ENCODE measurements at places on chromosomes 11 and 22.

DNA sequence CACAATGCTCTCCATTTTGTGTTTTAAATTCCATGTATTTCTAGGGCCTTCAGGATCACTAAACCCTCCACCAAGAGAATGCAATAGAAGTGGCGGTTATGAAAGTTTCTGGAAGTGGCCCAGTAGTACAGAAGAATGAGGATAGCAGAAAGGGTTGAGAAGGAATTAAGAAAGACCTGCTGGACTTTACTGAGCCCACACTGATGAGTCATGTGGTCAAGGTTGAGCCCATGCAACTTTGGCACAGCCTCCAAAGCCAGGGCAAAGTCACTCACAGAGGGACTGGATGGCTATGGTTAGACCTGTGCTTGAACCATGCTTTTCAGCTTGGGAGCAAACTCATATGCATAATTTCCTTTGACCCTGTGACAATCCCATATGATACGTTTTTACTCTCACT, 102.9 kb upstream of the PLET1 start:
- no peak for DNase-seq

GRCh38 chr11:45141171-45141570, 5.3 kb upstream of the PRDM11 start:
- DNase-seq = no peak

DNA sequence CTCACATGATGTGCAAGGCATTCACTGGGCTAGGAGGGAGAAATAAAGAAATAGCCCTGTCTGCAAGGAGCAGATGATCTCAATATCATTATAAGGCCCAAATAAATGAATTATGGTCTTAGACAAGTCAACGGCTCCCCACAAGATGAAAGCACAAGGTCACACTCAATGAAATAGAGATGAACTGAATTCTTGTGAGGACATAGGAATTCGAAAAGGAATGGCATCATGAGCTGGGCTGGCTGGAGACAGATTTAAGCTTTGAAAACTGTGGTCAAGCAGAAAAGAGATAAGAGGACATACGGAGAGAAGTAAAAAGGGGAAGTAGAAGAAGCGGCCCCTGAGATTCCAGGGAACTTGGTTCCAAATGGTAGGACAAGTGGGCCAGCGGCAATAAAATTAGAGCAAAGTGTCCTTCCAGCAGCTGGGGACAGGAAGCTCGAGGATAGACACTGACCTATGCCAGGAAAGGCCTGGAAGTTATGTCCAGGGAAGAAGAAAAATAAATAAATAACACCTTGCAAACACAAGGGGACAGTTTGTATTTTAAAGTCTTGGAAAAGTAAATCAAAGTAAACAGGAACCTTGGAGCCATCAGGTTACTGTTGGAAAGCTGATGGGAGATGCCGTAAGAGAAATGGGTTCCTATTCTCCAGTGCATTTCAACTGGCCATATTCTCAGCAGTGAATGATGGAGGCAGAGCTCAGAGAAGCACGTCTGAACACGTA, 37.8 kb downstream of the GALNT18 start:
- no peak for DNase-seq

DNA sequence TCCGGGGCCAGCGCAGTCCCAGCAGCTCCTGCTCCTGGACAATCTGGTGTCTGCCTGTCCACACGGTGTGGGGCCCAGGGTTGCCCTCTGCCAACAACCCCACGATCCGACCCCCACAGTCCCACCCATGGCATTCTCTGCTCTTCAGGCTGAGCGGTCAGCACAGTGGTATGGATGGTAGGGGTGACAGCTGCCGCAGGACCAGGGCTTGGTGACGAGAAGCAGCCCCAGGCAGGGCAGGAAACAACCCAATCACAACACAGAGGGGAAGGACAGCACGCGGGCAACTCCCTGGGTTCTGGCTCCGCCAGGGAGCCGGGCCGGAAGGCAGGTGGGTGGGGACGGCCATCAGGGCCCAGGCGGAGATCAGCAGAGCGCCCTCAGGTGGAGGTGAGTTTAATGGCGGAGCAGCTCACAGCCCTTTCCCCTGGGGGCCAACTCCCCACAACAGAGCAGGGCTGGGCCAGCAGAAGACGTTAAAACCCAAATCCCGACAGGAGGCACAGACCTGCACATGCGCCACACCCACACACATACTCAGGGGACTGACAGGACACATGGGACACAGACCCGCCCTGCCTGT, 5.3 kb upstream of the CHADL start:
- no peak for DNase-seq

DNA sequence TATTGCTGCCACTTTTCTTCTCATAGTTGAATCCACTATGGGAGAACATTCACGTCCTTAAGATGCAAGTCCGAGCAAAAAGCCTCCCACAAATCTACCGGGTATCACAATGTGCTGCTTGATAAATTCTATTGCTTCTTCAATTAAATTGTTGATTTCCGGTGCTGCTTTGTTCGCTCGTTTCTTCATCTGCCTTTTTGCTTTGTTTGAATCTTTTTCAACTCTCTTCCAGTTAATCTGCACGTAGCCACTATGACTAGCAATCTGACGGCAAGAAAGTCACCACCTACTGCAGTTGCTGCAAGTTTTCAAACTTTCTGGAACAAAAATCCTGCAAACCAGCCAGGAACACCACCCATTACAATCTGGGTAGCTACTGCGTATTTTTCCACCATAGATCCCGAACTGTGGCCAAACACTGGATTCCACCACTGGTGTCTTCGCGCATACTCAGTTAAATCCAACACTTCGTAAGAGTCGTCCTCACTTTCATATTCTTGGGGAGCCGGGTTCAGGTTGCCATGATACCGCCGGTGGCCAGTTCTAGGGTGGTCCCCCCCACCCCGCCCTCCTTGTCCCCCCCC, 59.1 kb downstream of the CLMP start:
- DNase-seq = no peak

DNA sequence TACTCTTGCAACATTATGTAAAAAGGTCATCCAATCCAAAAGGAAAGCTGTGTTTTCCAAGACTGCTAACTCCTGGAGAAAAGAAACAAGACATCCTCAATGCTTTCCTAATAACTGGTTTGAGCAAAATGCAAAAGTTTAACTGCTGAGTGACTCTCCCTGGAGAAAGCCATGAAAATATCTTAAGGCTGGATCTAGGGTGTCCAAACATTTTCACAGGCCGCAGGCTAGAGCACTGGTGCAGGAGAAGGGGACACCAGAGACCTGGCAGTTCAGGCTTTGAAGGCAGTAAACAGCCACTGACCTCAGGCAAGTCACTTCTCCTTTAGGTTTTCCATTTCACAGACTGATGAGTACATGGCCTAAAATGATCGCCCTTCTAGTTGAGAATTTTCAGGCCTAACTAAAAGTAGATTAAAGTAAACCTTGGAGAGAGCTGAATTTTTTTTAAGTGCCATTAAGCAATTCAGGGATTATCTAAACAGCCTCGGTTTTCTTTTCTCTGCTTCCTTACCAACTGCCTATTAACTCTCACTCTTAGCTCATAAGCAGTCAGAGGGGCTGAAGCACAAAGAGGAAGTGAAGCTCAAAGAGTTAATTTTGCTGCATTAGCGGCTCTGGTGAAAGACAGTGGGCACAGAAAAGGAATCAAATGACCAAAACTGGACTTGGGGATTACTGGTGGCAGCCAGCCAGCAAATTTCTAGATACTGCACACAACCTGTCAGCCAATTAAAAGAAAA, 2.3 kb downstream of the CHKA start:
- no peak for DNase-seq

DNA sequence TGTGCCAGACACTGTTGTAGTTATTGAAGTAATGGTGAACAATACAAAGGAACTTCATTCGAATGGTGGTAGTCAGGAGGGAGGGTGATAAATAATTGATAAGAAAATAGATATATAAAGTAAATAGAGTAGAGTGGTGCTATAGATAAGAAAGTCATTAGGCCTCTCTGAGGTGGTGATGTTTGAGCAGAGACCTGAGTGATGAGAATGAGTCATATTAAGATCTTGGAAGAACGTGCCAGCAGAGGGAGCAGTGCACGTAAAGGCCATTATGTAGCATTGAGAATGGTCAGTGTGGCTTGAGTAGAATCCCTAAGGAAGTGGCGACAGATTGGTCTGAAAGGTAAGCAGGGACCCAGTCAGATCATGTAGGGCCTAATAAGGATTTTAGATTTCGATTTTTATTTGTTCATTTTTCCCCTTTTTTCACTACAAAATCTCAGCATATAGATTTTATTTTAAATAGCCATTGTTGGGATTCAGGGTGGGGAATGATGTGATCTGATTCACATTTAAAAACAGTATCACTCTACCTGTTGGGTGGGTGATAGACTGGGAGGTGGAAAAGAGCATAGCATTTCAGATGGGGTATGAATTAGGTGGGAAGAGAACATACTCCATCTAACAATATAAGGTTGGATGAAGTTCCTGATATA, 44.7 kb downstream of the CCDC90B start:
- no peak for DNase-seq

DNA sequence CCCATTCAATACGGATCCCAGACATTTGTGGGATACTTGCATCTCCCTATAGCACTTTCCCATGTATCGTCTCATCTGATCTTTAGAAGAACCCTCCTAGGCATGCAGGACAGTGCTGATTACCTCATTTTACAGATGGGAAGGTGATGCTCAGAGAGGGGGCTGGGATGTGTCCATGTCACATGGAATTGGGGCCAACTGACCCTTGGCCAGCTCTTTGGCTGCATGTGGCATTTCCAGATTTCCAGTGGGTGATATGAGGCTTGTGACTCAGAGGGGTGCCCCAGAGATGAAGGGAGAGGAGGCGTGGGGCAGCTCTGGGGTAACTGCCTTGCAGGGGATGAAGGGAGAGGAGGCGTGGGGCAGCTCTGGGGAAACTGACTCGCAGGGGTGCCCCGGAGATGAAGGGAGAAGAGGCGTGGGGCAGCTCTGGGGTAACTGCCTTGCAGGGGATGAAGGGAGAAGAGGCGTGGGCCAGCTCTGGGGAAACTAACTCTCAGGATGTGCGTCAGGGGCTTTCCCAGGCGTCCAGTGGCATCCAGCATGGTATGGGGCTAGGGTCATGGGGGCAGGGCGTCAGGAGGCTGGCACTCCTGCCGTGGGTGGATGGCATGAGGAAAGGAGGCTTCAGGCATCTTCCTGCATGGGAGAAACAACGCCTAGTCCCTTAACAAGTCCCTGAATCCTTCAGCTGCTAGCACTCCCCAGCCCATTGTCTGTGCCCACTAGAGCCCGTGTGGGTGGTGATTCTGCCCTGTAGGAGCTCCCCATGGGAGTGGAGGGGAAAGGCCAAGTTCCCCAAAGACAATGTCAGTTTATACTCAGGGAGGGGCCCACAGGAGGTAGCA, 11.9 kb upstream of the CERK start:
- DNase-seq = no peak

DNA sequence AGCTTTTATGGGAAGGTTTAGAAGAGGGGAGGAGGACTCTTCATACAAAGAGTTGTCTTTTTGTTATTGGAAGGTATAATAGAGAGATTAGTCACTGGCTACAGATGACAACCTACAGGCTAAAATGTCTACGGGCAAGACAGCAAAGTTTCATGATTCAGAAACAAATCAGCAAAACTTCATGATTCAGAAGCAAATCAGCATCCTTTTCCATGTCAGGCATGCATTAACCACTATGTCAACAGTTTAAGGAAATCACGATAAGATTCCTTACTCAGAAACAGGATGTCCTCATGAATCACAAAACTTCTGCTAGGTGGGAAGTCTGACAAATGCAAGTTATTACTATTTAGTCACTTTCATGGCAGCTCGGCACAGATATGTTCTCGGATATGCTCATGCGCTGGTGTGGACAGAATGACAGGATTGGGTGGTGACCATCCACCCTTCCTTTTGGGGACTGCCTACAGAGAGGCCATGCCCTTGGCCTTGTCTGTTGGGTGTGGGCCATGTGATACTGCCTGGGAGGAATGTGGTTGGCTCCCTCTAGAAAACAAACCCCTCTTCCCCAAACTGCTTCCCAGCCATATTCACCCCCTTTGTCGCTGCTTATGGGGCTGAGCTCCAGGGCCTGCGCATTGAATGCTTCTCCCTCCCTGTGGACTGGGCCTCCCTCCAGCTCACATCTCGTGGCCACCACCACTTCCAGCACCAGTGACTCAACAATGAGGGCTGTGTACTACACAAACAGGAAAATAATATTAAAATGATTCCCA, 10.1 kb downstream of the C11orf91 start:
- no peak for DNase-seq

GRCh38 chr22:44206696-44207095, 26.0 kb downstream of the PARVG start:
- no peak for DNase-seq

DNA sequence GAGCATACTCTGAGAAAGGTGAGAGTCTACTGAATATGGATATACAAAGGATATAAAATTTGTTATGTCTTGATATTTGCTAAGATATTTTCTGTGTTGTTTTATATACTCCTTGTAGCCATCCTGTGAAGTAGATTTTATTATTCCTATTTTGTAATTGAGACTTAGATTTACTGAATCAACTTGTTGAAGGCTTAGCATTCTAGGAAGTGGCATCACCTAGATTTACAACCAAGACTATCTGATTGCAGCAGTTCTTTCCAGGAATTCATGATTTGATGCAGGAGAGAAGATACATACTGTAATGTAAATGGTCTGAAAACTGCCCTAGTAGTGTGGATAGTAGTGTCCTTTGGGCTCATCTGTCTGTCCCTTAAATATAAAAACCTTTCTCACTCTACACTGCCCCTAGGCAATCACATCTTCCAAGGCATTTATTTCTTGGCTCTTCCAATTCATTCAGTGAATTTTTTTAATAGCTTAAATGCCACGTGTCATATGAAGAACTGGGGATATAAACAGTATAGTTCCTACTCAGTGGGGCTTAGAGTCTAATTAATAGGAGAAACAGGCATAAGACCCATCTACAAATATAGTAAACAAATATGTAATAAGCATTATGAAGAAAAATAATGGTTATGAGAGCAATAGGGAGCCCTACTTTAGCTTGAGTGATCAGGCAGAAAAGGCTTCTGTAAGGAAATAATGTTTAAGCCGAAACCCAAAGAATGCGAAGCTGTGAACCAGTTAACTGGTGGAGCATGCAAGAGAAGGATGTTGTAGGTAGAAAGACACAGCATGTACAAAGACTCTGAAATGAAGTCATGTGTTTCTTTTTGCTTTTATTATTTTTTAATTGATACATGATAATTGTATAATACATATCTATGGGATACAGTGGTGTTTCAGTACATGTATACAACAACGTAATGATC, 13.6 kb downstream of the IPO7 start:
- no peak for DNase-seq

DNA sequence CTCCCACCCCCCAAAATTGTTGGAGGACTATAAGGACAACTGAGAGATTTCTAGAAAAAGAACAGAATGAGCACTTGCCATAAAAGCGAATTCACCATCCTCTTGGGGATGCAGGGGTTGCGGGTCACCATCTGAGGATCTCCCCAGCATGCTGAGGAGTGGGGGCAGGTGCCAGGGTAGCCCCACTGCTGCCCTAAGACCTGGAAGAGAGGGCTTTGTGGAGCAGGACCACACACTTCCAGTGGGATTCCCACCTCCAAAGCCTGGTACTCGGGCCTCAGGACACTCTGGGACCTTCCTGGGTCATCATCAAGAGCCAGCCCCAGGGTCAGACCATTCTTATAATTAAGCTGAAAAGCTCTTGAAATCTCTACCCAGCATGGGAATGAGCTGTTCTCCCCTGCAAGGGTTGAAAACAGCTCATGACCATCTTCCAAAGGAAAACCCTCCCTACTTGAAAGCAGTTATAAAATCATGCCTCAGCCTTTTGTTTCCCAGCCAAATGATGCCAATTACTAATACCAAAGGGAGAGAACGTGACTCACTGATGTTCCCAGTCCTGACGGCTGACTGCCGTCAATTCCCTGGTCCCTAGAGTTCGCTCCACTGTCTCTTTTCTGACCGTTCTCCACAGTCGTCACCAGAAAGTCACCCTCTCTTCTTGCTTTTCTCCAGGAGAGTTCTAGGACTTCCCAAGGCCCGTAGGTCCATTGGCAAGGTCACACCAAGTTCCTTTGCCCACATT, 76.8 kb upstream of the CREB3L1 start:
- no peak for DNase-seq
